ENCODE measurements at places on chromosomes 16 and 17.
A peak's percentile ranks its signal among the peaks of the same experiment; 100 is the strongest.

- DNase-seq, result peak; percentile 57
Observed at GRCh38 chr16:68764862-68765261, 27.8 kb downstream of the CDH1 start.

GRCh38 chr16:21600031-21600773, 825 bp downstream of the METTL9 start:
- no peak for DNase-seq

DNA sequence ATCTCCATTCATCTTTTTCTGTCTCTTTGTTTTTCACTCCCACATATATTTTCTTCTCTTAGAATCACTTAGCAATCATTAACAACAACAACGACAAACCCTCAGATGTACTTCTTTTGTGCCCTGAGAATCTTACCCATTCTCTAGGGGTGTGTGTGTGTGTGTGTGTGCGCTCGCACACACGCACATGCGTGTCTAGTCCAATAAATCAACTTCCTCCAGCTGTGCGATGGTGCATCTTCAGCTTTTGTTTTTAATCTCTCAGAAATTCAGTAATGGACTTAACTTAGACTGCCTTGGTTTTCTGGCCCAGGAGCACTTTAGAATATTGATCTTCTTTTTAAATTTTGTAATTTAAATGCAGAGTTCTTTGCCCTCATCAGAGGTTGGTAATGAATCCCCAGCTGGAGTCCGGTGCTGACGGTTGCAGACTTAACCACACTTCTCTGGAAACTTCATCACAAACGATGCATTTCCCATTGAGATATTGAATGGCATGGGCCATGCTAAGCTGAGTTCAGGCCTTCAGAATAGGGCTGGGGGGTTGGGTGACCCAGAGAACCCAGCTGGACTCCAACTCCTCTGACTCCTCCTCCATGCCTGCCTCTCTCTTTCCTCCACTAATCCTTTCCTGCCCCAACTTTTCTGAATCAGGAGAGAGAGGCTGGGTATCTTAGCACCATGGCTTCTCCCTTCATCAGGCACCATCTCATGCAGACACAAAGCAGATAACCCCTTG, 193.9 kb downstream of the ZNF18 start:
- no peak for DNase-seq

DNA sequence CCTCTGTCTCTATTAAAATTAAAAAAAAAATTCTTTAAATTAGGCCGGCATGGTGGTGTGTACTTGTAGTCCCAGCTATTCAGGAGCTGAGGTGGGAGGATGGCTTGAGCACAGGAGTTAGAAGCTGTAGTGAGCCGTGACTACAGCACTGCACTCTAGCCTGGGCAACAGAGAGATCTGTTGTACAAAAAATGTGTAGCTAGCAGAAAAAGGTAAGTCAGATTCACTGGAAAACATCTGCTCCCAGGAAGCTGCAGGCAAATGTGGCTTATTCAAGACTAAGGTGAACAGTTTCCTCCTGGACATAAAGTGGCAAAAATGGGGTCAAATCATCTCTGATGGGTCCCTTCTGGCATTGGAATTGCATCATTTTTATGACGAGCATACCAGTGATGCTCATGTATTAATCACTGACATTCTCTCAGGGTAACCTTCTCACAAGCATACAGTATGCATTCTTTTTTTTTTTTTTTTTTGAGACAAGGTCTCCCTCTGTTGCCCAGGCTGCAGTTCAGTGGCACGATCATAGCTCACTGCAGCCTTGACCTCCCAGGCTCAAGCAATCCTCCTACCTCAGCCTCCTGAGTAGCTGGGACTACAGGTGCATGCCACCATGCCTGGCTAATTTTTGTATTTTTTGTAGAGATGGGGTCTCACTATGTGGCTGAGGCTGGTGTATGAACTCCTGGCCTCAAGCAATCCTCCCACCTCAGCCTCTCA, 48.7 kb downstream of the CPPED1 start:
- DNase-seq, result no peak

DNA sequence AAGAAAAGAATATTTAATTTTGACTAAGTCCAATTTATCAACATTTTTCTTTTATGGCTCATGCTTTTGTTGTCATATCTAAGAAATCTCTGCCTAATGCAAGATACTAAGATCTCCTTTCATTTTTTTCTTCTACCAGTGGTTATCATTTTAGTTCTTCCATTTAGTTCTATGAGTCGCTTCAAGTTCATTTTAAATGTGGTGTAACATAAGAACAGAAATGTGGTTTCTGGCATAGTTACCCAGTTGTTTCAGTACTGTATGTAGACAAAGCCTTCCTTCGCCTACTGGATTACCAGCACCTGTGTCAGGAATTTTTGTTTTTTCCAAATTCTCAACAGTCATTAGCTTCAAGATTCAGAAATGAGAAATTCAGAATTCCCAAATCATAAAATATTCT, 175.7 kb downstream of the PARN start:
- no peak for DNase-seq

- no peak for DNase-seq
Observed at GRCh38 chr17:57735707-57736106, 9.4 kb downstream of the CCDC182 start.

GRCh38 chr17:35056013-35056412, 7.5 kb downstream of the RFFL start:
- no peak for DNase-seq

DNA sequence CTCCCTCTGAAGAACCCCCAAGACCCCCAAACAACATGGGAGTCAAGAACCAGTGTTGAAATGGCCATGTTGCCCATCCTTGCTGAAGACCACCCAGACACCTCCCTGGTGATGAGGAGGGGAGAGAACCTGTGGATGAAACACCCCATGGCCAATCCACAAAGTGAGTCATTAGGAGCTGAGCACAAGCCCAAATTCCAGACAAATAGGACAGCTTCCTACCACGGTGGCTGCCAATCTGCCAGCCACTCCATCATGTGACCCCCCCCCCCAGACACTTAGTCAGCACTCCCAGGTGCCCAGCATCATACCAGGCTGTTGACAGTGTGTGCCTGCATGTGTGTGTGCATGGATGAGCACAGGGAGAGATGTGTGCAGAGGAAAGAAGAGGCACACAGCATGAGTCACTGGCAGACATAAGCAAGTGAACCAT, 26.4 kb upstream of the RPL38 start:
- DNase-seq, result no peak

GRCh38 chr16:77059446-77059845, 131.5 kb upstream of the MON1B start:
- DNase-seq, result no peak

- no peak for DNase-seq
Observed at GRCh38 chr16:17555176-17555575, 84.4 kb upstream of the XYLT1 start.

GRCh38 chr16:3541527-3542155, 35.6 kb downstream of the NLRC3 start:
- DNase-seq, result no peak

DNA sequence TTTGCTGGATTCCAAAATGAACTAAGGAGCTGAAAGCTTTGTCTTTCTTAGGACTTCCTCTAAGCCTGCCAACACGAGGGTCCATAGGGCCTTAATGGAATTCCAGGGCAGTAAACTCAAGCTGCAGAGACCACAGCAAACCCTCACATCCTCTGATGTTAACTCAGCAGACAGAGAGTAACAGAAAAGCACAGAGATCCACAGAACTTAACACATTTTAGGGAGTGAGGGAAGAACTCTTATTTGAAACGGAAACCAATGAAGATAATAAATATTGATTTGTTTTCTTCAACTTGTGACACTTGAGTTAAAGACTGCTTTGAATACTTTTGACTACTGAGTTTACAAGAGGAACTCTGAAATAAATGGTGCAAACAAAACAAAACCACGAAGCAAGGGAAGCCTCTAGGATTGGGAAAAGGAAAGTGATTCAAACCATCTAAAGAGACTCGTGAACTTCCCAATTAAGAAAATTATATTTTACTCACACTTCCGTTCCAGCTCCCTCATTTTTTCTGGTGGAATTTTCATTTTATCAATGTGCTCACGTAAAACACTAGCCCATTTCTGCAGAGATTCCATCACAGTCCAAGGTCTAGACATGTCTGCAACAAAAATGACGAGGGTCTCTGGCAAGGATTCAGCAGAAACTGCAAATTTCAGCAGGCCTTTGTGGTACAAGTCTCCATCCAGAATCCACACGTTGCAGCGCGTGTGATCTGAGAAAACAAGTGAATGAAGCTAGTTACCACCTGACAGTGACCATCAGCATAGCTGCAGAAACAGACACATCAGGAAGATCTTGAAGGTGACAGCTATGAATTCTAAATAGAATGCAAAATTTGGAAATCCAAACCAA, 9.2 kb downstream of the DYNC1LI2 start:
- no peak for DNase-seq

- no peak for DNase-seq
Observed at GRCh38 chr16:89537549-89537925, 22.9 kb upstream of the RPL13 start.

- no peak for DNase-seq
Observed at GRCh38 chr17:68514831-68515635, 2.8 kb downstream of the PRKAR1A start.

DNA sequence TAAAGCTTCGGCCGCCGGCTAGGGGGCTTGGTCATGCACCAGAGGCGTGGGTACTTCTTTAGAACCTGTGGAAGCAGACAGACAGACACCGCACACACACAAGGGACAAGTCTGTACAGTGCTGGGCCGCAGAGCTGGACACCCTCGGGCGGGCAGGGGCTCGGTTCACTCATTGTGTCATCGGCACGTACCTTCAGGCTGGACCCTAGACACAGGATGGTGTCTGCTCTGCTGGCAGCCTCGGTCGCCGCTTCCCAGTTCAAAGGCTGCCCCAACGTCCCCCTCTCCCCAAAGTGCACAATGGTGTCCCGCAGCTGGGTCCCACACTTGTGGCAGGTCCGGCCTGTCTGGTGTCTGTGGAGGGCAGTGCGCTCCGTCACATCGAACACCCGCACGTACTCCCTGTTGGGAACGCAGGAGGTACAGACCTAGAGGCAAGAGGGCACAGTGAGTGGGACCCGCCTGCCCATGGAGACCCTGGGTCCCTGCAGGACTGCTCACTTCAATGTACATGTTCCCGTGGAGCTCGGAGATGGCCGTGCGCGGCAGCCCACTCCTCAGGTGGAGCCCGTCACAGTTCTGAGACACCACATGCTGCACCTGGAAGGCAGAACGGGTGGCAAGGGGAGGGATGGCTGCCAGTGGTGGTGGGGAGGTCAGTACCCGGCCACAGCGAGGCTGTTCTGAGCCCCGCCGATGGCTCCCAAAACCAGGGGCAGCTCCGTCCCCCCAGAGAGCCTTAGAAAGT, 3.1 kb upstream of the PCYT2 start:
- no peak for DNase-seq

DNA sequence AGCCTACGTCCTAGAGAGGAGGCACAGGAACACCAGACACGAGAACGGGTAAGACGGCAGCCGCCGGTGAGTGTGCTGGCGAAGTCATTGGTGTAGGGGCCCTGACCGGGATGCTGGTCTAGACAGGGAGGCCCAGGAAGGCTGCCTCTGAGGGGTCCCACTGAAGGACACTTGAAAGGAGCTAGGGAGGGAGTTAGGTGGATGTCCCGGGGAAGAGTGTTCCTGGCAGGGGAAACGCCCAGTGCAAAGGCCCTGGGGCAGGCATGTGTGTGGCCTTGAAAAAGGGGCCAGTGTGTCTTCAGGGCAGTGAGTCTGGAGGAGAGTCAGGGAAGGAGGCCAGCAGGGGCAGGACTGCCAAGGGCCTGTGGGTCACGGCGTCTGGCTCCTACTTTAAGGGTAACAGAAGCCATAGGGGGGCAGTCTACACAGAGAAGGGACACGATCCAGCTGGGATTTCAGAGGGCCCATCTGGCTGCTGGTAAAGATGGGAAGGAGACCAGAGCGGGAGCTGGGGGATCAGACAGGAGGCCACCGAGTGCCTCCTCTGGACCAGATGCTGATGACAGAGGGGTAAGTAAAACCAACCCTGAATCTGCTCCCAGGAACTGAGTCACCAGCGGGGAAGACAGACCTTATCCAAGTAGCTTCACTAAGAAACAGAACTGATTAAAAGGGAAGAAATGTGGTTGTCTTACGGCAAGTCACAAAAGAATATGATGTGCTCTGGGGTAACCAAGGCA, 115.9 kb downstream of the LITAF start:
- no peak for DNase-seq

DNA sequence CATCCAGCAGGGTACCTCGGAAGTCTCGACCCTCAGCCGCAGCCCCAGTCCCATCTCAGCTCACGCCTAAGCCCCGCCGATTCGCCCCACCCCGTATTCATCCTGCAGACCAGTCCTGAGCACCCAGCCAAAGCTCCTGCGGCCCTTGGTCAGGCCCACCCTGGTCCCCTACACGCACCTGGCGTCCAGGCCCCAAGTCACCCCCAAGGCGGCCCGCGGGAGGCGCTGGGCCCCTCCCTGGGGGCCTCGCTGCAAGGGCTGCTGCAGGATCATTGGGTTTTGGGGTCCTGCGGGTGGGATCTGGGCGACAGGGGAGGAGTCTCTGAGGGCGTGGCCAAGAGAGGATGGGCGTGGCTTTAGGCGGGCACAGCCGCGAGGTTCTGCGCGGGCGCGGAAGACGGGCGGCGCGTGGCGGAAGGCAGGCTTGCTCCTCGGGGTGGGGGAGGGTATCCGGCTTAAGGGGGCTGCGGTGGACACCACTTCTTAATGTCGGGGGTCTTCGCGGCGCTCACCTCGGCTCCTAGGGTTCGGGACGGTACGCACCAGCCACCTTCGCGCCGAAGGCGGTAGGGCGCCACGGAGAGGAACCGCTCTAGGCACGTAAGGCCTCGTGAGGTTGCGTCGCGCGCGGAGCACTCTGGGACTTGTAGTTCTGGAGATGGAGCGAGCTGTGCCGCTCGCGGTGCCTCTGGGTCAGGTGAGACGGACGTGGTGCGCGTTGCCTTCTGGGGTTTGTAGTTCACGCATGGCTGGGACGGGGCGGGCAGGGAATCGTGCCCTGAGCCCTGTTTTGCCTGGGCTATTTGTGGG, at the start of the genes HCFC1R1 and THOC6:
HCFC1R1 (minus strand) TSS at position 274 of the 810 bp plus-strand sequence; CDS start at position 273, 1 bp downstream.
THOC6 (plus strand) TSS at position 367 of the 810 bp plus-strand sequence; CDS start at position 659, 292 bp downstream.
- DNase-seq, result peak; percentile 97

DNA sequence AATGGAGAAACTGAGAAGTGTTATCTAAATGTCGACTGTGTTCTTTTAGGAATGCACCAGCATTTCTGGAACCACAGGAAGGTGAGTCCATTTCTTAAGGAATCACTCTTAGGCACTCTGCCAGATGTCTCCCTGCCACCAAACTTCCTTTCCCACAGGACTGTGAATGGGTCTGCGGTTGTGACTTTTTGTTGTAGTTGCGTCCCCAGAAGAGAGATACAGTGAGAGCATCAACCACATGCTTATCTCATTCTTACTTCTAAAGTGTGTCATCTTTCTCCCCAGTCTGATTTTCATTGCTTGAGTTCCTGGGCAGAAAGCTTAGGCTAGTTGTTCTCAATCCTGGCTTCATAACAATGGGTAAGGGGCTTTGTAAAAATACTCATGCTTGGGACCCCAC, 13.4 kb downstream of the ITPRIPL2 start:
- DNase-seq, result no peak

- DNase-seq, result peak; percentile 53
Observed at GRCh38 chr17:59840329-59841090, 52.2 kb downstream of the TUBD1 start.
